SHP77 treated with DMSO at 0.1 percent for 48 hours (cell line): ENCODE measurements at places on chromosomes 6 and 20.

DNA sequence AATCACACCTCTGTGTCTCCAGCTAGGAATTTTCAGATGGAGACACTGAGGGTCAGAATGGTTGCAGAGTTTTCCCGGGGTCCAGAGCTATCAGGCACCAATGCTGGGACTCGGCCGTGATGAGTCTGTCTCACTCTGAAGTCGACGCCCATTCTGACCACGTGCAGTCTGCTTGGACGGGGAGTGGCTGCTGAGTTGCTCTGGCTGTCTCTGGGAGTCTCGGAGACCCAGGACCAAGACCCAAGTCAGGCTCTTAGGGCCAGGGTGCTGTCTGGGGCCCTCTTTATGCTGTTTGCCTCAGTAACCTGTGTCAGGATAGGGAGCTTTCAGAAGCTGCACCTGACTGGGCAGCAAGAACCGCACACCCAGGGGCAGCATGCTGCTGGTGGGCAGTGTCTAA lies 4.6 kb downstream of the IP6K3 start:
- DNase-seq: no peak

DNA sequence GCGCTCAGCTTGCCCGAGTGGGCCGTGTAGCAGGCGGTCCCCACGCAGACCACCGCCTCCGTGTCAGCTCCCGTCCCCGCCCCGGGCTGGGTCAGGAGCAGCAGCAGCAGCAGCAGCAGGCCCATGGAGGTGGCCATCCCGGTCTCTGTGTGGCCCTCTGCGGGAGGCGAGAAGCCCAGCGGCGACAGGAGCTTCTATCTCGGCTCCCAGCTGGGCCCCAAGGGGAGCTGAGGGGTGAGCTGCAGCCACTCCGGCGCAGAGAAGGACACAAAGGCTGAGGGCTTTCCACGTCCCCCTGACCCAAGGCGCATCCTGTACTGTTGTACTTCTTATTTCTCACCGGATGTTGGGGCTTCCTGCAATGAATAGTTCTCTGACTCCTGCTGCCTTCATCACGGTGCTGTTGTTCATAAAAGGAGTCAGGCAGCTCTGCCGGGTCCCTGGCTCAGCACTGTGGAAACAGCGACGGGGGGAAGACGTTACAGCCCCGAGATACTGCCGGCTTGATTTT lies at the start of gene CD93:
TSS of gene CD93 (minus strand) at position 269 of the 511 bp plus-strand sequence. CDS start at position 137, 132 bp downstream.
- DNase-seq: no peak

- DNase-seq: no peak
These were observed 586 bp downstream of the ZNF512B start for GRCh38 chr20:63968928-63969760.

- DNase-seq: no peak
These were observed 79.0 kb upstream of the FAM184A start for GRCh38 chr6:119157506-119157815.

DNA sequence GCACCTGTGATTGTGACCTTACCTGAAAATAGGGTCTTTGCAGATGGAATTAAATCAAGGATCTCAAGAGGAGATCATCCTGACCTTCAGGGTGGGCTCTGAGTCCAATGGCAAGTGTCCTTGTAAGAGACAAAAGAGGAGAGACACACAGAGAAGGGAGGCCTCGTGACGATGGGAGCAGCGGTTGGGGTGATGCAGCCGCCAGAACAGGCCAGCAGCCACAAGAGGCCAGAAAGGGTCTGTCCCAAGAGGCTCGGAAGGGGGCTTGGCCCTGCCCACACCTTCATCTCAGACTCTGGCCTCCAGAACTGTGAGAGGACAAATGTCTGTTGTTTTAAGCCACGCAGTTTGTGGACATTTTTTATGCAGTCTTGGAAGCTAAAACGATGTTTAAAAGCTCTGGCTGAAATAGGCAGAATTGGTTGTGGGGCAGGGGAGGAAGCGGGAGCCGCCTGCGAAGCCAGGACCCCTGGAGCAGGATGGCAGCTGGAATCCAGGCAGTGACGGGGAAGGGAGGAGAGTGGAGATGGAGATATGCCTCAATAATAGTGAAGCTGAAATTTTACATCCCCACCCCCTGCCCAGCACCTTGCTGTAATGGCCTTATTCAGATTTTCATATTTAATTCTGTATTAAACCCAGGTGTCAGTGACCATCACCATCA lies 216.4 kb downstream of the ANKRD60 start:
- no peak for DNase-seq

- no peak for DNase-seq
These were observed 143.5 kb upstream of the BMP2 start for GRCh38 chr20:6623989-6624388.

DNA sequence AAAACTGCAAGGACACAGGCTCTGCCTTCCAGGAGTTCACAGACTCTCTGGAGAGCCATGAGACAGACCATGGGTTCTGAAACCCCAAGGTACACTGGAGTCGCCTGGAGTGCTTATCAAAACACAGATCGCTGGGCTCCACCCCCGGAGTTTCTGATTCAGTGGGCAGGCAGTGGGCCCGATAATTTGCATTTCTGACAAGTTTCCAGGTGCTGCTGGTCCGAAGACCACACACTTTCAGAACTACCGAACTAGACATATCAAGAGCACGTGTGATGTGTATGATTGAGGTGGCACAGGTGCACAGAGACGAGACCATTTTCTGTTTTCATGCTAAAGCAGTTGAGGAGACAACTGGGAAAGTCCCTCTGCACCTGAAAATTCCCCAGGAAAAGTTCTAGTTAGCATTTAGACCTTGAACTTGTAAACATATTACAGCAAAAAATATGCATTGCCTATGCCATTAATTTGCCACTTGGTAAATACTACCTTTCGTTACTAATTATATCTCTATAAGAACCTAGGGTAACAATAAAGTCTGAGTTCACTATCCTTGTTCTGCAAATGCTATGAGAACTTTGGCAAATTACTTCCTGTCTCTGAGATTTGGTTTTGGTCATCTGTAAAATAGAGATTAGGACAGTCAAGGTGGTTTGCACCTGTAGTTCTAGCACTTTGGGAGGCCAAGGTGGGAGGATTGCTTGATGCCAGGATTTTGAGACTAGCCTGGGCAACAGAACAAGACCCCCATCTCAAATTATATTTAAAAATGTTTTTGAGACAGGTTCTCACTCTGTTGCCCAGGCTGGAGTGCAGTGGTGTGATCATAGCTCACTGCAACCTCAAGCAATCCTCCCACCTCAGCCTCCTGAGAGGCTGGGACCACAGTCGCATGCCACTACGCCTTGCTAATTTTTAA lies 14.3 kb upstream of the PIM1 start:
- no peak for DNase-seq

GRCh38 chr6:166545156-166546034 lies 41.1 kb downstream of the RAMACL start:
- no peak for DNase-seq

GRCh38 chr6:154403788-154404187 lies 47.2 kb upstream of the IPCEF1 start:
- DNase-seq: no peak

GRCh38 chr6:144304223-144304848 lies 19.2 kb downstream of the UTRN start:
- DNase-seq: no peak

DNA sequence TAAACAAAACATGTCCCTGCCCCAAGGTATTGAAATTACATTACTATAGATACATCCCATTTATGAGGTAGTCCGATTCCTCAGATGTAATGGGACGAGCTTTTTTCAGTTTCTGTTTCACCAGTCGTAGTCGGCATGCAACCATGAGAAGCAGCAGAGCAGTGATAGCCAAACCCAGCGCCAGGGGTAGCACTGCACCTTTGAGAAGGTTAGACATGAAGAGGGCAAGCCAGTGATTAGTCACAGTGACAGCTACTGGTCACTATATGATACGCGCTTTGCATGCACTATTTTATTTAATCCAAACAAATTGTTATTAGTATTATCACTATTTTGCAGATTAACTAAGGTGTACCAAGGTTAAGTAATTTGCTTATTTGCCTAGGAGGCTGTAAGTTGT lies 43.7 kb downstream of the LRP11 start:
- DNase-seq: no peak

GRCh38 chr20:18533491-18533890 lies 25.8 kb downstream of the SEC23B start:
- no peak for DNase-seq

GRCh38 chr6:142975365-142975764 lies 30.4 kb upstream of the HIVEP2 start:
- no peak for DNase-seq

DNA sequence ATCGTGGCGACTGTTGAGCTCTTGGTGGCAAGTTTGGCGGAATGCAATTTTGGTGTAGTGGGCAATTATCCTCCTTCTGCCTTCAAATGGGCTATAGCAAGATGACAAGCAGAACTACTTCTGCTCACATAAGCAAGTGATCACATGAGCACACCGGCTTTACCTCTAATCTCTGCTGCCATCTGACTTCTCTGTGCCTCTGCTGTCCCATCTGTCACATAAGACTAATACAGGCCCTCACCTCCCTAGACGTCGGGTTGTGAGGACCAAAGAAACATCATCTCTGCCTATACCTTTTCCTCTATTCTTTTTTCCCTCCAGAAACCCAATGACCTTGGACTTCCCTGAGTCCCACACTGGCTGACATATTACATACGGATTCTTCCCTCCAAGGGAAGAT lies 13.3 kb upstream of the WTAP start:
- DNase-seq: no peak

DNA sequence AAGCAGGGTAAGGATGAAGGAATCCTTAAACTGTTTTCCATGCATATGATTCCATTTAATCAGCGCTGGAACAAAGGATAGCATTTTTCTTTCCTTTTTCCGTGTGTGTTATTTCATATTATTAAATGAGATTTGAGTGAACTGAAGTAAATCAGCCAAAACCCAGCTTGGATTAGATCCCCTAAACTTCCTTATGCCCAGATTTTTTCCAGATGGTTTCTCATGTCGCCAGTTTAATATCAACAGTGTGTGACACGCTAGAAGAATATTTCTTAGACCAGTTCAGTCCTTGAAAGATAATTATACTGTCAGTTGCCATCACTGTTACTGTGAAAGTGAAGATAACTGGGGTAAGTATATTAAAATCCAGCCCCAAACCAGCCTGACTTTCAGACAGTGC lies 1009.4 kb downstream of the KIF16B start:
- DNase-seq: no peak

DNA sequence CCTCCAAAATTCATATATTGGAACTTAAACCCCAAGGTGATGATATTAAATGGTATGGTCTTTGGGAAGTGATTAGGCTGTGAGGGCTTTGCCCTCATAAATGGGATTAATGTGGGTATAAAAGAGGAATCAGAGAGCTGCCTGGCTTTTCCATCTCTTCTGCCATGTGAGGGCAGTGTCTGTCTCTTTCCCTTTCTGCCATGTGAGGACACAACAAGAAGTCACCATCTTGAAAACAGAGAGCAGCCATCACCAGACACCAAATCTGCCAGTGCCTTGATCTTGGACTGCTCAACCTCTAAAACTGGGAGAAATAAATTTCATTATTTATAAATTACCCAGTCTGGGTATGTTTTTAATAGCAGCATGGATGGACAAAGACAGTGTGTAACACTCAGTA lies 263.0 kb downstream of the PAX1 start:
- no peak for DNase-seq

DNA sequence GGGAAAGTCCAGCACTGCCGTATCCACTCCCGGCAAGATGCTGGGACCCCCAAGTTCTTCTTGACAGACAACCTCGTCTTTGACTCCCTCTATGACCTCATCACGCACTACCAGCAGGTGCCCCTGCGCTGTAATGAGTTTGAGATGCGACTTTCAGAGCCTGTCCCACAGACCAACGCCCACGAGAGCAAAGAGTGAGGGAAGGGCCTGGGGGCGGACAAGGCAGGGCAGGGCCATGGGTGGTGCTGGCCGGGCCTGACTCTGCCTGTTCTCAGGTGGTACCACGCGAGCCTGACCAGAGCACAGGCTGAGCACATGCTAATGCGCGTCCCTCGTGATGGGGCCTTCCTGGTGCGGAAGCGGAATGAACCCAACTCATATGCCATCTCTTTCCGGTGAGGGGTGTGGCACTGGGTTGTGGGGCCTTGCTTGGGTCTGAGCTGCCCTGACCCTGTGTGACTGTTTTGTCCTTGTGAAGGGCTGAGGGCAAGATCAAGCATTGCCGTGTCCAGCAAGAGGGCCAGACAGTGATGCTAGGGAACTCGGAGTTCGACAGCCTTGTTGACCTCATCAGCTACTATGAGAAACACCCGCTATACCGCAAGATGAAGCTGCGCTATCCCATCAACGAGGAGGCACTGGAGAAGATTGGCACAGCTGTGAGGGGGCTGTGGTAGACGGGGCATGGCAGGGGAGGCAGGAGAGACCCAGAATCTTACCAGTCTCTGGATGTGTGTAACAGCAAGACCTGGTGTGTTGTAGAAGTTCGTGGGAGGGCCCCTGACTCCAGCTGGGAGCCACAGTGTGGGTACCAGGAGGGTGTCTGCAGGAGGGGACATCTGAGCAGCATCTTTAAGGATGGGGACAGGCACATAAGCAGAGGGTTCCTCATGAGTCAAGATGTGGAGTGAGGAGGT lies 29.1 kb downstream of the PLCG1 start:
- no peak for DNase-seq

DNA sequence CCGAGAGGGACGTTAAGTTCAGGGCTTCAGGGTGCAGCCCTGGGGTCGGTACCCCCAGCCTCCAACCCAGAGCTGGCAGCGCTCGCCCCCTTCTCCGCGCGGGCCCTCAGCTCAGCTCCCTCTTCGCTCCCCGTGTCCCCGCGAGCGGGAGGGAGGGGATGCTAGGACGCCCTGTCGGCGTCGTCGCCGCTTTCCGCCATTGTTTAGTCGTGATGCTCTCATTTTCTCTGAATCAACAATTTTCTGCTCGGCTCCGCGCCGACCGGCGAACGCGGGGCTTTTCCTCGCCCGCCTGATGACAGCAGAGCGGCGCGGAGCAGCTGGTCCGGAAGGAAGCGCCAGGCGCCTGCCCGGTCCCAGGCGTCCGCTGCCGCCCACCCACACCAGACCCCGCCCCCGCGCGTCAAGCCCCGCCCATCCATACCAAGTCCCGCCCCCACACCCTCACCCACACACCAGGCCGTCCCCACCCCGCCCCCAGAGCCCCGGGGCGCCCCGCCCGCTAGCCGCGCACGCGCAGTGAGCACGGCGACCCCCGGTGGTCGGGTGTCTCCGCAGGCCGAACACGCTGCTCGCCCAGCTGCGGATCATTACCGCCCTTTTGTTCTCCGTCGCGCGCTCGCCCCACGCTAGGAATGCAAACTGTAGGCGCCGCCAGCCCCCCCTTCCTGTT lies 50.1 kb upstream of the SLC32A1 start:
- no peak for DNase-seq

- no peak for DNase-seq
These were observed 107.7 kb upstream of the DTNBP1 start for GRCh38 chr6:15770347-15771143.

DNA sequence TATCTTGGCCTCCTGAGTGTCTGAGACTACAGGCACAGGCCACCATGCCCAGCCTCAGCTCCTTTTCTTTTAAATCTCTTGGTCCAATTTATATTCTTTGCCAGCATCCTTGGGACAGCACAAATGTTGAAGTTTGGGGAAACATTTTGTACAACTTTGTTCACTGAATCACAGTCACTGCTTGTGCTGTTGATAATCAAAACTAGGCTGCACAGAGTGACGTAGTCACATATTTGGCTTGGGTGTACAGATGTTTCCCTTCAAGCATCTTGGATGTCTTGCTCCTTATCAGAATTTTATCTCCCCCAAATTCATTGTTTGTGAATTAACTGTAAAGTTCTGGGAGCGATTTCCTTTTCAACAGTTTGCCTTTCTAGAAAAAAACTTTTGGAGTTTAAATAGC lies 17.9 kb downstream of the CARMIL1 start:
- no peak for DNase-seq

GRCh38 chr6:17022604-17023003 lies 79.2 kb upstream of the STMND1 start:
- DNase-seq: no peak

- no peak for DNase-seq
These were observed 9.9 kb downstream of the MAFB start for GRCh38 chr20:40679184-40679583.
